ENCODE measurements at places on chromosomes 5 and 9.
A peak's percentile ranks its signal among the peaks of the same experiment; 100 is the strongest.

GRCh38 chr9:5958273-5958672 is 57.2 kb downstream of the RANBP6 start:
- DNase-seq = no peak

DNA sequence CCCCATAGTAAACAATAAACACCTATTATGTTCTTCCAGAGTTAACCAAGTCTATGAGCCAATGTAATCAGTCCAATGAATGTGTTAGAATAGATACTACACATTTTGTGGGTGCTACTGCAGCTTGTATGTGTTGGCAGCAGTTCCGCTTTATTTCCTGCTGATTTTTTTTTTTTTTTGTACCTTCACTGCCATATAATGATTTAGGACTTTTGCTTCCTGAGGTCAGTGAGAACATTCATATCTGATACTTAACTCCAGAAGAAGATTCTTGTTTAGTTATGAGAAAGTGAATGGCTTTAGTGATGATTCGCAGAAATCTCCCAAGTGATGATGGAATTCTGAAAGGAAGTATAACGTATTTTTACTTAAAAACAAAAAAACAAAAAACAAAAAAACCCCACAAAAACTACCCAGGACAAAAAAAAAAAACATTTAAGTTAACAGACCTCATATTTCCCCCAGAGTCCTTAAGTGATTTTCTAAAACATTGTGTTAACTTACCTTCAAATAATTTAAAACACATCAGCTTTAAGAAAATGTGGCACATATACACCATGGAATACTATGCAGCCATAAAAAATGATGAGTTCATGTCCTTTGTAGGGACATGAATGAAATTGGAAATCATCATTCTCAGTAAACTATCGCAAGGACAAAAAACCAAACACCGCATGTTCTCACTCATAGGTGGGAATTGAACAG is 24.7 kb upstream of the LMNB1 start:
- DNase-seq = no peak

- no peak for DNase-seq
Observed at GRCh38 chr9:127277099-127277498, 12.5 kb downstream of the GARNL3 start.

- no peak for DNase-seq
Observed at GRCh38 chr5:91401175-91401574, 18.1 kb upstream of the ARRDC3 start.

DNA sequence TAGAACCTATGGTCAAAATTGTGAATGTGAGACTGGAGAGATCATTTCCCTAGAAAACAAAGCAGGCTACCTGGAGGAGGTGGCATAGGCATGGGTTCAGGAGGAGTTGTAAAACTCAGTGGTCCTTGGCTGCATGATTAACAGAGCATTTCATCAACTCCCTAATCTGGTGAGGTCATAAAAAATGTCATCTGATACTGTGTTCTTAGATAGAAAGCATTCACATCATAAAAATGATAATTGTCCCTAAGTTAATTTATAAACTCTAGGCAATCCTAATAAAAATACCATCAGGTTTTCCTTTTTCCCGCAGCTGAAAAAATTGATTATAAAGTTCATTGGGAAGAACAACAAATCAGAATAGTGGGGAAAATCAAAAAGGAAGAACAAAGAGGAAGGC is 60.6 kb upstream of the GALNT10 start:
- no peak for DNase-seq

DNA sequence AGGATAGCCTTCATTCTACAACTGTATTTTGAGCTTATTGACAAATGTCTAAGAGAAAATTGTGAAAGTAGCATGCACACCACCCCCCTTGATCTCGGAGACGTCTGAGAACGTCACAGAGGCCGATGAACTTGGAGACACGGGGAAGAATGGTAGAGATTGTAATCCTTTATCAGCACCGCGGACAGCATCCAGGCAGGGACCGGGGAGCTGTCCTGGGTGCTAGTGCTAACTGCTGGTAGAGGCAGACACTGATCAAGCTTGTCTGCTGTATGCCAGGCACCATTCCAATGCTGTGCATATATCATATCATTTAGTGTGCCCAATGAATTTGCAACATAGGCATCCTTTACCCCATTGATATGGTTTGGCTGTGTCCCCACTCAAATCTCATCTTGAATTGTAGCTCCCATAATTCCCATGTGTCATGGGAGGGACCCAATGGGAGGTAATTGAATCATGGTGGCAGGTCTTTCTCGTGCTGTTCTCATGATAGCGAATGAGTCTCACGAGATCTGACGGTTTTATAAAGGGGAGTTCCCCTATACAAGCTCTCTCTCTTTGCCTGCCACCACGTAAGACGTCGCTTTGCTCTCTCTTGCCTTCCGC is 98.8 kb downstream of the LHX2 start:
- DNase-seq = peak; percentile 65

DNA sequence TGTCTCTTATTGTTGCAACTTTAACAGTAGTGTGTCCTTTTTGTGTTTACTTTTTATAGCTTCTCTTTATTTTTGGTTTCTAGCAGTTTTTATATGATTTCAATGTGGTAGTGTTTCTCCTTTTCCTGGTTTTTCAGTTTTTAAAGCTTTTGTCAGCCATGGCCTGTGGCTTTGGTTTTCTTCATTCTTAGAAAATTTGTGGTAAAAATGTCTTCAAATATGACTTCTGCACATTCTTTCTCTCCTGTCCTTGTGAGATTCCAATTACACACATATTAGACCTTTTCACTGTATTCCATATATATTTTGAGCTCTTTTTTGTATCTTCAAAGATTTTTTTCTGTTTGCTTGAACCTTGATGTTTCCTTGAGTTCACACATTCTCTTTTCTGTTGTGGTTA is 180.5 kb downstream of the CNTLN start:
- DNase-seq = no peak

DNA sequence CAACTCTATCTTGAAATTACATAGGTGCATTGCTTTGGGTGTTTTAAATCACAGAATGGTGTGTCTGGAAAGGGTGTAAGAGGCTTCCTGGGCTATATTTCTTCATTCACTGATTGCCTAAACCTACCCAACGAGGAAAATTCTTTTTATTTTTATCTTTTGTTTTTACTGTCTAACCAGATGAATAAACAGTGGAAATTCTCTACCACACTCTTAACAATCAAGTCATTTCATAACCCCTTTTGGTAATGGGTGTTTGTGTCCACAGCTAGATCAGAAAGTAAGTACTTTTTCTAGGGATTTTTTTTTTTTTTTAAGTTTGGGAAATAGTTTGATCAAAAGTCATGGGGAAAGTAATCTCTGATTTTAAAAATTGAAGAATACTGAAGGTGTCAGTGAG is 27.6 kb upstream of the C5orf47 start:
- DNase-seq = no peak

DNA sequence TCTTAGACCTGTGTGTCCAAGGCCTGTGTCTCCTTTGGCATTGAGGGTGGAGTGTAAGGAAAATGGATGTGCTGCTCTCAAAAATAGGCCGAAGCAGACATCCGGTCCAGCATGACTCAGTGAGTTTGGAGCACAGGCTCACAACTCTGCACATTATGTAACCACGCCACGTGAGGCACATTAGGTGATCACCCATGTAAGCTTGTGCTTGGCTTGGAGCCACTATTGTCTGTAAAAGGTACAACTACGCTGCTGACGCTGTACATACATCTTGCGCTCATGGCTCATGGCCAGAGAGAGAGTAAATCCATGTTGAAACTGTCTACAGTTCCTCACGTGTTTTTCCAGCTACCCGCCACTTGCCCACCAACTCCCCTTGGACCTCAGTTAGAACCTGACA is 177.5 kb downstream of the PDE4D start:
- peak; percentile 16 for DNase-seq

DNA sequence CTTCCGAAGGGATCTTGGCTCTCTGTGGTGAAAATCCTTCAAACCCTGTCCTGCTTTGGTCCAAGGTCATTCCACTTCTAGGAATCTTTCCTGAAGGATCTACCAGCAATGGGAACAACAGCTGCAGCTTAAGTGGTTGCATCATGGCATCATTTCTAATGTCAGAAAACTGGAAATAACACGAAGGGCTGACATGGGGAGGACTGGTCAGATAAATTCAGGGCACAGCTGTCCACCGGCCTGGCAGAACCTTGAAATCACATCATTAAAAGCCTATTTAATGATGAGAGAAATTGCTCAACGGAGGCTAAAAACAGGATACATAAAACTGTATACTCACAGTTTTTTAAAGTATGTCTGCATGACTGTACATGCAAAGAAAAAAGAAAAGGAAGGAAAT is 28.3 kb downstream of the OLFML2A start:
- DNase-seq = no peak

DNA sequence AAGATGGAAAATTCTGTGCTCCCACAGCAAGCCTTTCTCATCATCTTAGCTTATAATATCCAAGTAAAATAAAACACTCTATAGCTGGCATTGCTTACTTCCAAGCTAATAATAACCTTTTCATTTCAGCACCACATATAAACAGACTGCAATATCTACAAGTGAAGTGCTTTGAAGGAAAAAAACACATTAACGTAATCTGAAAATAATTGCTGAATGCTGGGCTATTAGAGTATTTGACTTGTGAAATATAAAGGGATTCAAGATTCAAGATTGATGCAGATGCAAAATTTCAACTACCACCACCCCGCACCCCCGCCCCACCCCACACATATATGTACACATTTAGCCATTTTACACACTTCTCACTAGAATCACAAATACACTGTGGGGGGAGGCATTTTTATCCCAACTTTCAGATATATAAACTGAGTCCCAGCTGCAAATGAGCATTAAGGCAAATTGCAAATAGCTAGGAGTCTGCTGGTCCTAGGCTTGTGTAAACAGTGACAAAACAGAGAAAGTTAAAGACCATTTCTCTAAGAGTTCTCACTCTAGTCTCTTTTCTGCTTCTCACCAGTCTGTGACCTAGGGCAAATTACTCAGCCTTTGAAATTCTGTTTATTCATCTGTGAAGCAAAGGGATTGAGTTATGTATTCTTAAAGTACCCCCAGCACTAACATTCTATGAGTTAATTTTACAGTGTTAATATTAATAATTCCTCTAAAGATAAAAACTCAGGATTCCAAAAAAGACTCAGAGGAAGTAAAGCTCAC is 489.4 kb downstream of the PRELID2 start:
- peak; percentile 5 for DNase-seq

DNA sequence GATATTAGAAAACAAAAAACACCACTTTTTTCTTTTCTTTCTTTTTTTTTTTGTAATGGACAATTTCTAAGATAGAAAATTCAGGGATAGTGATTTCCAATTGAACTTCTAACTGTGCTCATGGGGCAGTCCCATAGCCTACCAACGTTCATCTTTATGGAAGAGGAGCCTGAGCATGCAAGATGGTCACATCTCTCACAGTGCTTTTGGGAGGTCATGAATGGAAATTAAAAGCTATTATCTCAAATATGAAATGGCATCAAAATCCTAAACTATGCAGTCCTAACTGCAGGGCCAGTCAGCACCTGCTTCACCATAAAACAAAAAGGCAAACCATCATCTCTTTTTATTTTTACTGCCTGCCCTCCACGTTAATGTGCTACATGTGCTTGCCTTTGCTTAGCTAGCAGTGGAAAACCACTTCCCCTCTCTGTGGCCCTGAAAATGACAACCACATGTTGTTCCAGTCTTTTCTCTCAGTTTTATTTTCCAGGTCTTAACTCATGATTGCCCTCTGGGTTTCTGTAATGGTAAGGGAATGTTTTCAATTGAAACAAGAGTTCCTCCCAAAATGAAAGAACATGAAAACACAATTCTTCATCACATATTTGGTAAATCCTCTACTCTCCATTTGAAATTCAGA is 16.7 kb downstream of the IFNB1 start:
- peak; percentile 73 for DNase-seq

DNA sequence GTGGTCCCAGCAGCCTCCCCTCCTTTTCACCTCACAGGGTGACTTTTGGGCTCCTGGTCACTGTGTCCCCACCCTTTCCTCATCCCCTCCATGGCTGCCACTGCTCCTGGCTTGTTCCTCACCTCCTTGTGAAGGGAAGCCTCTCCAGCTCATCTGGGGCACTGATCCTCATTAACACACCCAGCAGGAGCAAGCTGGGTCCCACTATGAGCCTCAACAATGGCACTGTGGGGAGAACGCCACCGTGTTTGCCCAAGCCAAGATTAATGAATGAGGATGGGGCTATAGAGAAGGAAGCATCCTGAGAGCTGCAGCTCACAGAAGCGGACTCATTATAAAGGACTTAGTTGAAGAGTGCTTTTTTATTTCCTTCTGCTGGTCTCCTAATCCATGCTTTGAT is 118.4 kb downstream of the MARCHF11 start:
- no peak for DNase-seq

- DNase-seq = peak; percentile 2
Observed at GRCh38 chr9:101047848-101048397, 19.4 kb downstream of the PLPPR1 start.

- DNase-seq = no peak
Observed at GRCh38 chr5:124659798-124660197, 86.6 kb downstream of the ZNF608 start.

GRCh38 chr5:40378396-40379177 is 301.1 kb upstream of the PTGER4 start:
- DNase-seq = no peak

DNA sequence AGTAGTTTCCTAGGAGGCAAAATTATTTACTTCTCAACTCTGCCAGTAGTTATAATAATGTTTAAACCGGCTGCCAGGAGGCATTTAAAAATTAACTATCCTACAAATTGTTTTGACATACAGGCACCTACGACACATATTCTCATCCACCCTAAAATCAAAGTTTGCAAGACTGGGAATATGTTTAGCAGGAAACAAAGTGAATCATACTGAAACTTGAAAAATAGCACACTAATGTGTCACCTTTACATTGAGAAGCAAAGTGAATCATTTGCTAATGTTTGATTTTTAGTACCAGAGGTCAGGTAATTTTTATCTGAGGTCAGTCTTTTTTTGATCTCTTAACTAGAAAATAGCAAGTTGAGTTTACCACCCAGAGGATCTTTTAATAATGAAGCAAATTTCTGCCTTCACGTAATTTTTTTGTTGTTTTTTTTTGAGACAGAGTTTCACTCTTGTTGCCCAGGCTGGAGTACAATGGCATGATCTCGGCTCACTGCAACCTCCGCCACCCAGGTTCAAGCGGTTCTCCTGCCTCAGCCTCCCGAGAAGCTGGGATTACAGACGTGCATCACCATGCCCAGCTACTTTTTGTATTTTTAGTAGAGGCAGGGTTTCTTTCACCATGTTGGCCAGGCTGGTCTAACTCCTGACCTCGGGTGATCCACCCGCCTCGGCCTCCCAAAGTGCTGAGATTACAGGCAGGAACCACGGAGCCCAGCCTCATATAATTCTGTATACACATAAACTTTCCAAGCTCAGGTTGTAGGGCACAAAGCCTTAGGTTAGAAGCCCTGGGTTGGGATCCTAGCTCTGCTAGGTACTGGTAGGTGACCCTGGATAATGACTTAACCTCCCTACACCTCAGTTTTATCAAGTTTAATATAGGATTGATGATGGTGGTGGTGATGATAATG is 124.3 kb downstream of the UGCG start:
- DNase-seq = peak; percentile 89

DNA sequence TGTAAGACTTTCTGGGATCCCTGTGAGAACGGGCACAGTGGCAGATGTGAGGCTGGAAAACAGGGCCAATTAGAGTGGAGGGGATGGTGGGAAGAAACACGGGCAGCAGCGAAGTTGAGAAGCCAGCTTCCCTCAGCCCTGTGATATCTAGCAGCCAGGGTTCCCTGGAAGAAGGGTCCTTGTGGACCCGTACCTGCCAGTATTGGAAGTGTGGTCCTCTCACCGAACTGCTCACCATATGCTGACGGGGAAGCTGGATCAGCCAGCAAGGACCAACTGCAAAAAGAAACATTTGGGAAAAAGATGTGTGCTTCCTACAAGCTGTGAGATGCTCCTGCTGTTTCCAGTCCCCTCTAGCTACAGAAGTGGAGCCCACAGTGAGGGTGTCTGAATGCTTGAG is 13.6 kb downstream of the CKMT2 start:
- no peak for DNase-seq

Data from fibroblast of mammary gland (primary cell).